Suppressor macrophage treated with lipopolysaccharide for 4 hours (primary cell): ENCODE measurements at places on chromosomes 16 and 17.

DNA sequence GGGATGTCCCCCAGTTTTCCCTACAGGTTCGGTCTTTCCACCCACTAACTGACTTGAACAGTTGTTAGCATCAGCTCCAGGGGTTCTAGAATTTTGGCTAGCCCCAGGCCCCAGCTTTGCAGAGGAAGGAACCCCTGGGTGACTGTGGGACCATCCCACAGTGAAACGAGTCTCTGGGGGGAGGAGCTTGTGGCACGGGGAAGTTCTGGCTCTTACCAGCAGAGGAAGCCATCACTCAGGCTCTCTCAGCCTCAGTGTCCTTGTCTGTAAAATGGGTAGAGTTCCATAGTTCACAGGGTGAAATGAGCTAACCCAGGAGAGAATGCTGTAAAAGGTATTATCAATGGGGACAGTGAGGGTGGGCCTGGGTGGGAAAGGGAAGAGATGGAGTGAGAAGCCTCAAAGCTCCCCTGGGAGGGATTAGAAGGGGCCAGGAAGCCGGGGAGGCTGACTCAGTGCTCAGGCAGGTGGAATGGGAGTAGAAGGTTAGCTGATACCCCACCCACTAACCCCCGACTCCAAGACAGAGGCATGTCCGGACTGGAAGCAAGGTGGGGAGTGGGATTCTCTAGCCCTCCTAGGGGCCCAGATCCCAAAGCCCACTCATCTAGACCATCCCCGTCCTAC is 30.9 kb upstream of the CDC42EP4 start:
- no peak for DNase-seq

- DNase-seq: no peak
Measured at GRCh38 chr17:46059486-46059885, 60.4 kb downstream of the STH start.

DNA sequence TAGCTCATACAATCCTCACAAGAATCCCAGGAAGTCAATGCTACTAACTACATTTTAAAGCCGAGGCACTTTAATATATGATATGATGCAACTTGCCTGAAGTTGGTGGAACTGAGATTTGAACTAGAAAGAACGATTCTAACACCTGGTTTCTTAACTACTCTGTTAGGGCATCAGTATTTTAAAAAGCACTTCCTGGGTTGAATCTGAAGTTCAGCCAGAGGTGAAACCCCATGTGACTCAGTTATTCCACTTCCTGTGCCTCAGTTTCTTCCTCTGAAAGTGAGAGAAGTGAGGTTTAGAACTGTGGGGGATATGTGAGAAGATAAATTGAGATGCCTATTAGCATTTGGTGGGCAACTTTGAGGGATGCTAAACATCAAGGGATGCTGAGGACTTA is 129.4 kb upstream of the ANKFN1 start:
- DNase-seq: no peak

DNA sequence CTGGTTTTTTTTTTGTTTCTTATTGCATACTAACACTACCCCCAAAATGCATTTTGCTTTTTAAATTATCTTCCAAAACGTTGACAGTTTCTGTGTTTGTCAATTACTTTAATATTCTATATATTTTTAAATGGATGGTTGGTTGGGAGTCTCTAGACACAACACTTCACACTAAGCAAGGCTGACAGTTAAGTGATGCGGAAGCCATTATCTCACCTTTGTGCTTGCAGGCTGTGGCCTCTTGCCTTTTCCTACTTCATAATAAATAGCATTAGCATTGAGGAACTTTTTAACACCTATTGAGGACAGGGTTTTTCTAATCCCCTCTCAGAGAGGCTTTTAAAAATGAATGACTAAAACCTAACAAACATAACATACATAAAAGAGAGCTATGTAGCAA is 280.8 kb upstream of the TBX2 start:
- DNase-seq: no peak

GRCh38 chr17:48627623-48628521 is 1.7 kb upstream of the HOXB9 start:
- DNase-seq: no peak

GRCh38 chr17:13563866-13564265 is 37.9 kb downstream of the HS3ST3A1 start:
- no peak for DNase-seq

GRCh38 chr17:48663134-48663924 is 37.2 kb upstream of the HOXB9 start:
- DNase-seq: no peak

- no peak for DNase-seq
Measured at GRCh38 chr16:62254372-62254771, 218.1 kb upstream of the CDH8 start.

DNA sequence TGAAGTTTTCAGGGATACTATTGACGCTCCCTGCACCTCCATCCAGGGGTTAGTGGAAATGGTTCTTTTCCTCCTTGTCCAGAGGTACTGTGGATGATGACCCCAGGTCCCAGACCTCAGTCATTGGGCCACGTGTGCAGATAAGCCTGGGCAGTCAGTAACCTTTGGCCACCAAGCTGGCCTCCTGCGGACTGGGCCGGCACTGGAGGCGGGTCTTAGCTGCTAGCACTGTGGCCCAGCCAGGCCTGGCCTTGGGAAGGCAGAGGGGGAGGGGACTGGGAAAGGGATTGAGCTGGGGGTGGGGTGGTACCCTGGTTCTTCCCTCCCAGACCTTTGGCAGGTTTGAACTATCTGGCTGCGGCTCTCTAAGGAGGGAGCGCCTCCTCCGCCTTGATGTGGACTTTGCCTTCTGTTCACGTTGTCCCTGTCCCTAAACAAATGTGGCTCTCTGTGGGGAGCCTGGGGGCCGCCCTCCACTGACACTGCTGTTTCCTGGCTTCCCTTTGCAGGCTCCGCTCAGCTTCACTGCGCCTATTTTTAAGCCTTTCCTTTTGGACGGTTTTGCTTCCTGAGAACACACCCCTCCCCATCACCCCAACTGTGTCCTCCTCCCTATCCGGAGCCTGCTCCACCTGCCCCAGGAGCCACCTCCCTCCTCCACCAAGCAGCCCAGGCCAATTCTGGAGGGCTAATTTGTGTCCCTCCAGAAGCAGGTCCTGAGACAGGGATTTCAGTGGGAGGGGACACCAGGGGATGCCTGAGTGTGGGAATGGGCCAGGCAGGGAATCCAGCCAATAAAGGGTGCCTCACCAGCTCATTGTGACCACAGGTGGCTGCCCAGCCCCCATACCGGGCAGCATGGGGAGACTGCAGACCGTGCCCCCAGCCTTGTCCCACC is 251.9 kb downstream of the SEC14L1 start:
- DNase-seq: no peak

- DNase-seq: no peak
Measured at GRCh38 chr16:80700558-80700957, 103.8 kb downstream of the CDYL2 start.

GRCh38 chr17:74108126-74108705 is 95.3 kb upstream of the RPL38 start:
- no peak for DNase-seq

DNA sequence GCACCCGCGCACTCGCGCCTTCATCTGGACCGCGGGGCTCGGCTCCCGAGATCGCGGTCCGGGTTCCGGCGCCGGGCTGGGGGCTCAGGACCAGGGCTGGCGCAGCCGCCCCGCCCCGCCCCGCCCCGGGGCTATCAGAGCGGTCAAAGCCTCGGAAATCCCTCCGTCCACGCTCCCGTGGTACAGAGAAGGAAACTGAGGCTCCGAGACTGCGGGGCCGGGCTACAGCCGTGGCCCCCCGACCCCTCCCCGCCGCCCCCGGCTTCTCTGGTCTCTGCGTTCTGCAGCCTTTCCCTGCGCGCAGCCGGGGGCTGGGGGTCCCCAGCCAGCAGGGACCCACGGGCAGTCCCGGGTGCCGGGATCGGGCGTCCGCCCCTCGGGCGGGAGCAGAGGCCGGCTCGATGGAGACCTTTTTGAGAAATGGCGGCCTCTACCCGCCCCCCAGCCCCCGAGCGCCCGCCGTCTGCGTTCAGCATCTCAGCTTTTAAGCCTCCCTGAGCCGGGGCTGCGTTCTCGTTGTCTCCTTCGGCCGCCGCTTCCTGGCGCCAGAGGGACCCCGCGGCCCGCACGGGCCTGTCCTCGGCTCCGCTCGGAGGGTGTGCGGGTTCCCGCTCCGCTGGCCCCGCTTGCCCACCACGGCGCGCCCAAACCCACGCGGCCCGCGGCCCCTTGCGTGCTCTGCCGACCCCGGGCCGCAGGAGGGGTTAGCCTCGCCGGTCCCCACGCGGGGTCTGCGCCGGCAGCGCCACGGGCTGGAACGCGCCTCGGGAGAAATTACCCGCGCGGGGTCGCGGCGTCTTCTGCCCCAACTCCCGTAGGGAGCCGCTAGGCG is 1.5 kb upstream of the NPTX1 start:
- peak; percentile 33 for DNase-seq

DNA sequence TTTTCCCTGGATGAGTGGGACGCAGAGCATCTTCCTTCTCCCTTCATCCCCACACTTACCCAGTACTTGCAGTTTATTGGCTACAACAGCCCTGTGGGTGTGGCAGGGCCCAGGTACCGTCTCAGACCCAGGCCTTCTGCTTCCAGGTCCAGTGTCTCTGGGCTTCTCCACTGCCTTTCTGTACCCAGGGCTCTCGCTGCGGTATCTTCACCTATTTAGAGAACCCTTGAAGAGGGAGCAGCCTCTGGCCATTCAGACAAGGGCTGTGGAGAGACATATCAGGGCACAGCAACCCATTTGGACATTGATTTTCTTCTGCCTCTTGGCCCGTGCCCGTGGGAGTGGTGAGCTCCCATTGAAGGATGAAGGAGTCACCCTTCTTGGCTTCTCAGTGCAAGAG is 17.3 kb downstream of the TBX4 start:
- DNase-seq: no peak

- DNase-seq: no peak
Measured at GRCh38 chr17:3699951-3700350, 4.0 kb upstream of the P2RX5 start.
